ENCODE measurements at places on chromosomes 2 and 18. TPM values are rescaled to one million over a fixed set of nuclear protein-coding genes. Genes with fewer than 3 reads are reported as not detected.

- DNase-seq, result no peak
Measured at GRCh38 chr2:240561325-240561971, 1.3 kb downstream of the DUSP28 start.

DNA sequence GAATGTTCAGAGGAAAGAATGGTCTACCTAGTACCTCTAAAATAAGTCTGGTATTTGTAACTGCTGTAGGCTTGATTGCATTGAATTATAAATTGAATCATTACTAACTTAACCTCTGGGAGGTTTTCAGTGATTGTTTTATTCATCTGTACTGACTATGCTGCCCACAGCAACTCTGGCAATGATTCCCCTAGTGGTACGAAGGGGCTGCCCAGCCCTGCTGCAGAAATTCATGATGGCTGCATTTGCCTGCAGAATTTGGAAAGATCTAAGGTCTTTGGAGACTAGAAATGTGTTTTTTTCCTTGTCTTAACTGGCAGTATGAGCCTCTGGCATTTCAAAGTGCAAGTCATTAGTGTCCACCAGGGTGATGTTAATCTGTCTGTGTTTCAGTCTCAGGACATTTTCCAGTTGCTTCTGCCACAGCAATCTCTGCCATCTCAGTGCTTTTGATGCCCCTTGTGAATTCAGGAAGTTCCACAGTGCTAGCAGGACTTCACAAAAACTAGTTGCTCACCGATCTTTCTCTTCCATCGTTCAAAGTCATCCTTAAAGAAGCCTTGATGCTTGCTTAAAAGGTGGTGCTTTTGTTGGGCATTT is 13.4 kb upstream of the LRPPRC start:
- DNase-seq, result no peak

DNA sequence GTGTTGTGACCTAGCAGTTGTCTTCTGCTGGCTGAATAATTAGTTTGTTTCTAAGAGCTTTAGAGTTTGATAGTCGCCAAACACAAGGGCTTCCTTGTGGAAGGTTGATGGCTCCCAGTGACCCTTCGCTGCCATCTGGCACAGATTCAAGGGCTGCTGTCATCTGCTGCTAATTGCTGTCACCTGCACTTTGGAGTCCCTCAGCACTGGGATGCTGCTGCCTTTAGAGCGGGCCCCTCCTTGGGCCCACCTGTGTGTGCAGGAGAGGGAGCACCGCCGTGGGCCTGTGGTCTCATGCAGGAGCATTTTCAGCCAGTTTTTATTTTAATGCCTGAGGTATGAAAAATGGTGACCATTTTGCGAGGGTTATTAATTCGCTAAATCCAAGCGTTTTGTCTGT is 154.0 kb upstream of the NFATC1 start:
- DNase-seq, result no peak

Gene THUMPD2
- 5.2 TPM for total RNA-seq

Gene PTPN2
- total RNA-seq, result 32.2 TPM

Gene DARS1
- 104 TPM for total RNA-seq
